ENCODE measurements at places on chromosomes 12 and 14.

DNA sequence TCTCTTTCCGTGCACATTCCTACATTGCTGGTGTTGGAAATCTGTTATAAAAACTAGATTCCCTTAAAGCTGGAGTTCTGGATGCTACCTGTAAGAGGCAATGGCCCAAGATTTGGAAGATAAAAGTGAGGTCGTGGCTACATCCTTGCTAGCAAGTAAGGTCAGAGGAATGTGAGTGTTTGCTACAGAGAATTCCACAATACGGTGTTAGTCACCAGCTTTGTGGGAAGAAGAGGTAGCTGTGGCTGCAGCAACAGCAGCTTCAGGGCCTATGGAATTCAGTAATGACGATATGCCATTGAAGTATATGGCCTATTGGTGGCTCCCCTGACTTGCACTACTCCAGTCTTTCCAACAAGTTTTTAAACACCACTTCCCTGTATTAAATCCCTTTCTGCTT, 227.7 kb upstream of the TMEM260 start:
- DNase-seq: no peak

DNA sequence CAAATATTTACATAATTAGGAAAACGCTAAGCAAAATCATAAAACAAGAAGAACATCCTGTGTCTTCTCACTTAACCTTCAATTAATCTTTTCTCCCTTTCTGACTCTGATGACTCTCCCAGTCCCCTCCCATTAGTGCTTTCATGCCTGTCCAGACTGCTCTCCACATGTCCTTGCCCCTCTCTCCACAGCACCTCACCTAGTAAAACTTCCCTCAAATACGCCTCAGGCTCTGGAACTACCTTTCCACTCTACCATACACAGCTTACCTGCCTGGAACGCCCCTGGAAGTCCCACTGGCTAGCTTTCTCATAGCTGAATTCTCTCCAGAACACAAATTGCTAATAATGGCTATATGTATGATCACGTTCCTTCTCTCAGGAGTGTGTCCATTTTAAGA, 44.7 kb downstream of the SLC5A8 start:
- no peak for DNase-seq

- no peak for DNase-seq
These were observed 795.4 kb downstream of the TRHDE start for GRCh38 chr12:73067616-73068015.

DNA sequence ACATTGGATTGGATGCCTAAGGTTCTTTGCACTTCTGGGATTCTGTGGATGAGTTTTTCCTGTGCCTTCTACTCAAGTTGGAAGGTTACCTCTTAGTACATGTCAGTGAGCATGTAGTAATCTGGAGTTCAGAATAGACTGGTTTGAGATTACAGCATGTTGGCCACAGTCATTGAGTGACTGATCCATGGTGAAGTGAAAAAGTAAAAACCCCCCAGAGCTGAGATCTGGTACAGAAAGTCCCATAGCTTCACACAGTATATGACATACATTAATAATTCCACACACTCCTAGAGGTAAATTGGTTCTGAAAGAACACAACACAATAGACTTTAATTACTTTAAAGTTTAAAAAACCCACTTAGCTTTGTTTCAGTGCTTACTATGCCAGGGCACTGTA, 11.9 kb upstream of the CCND2 start:
- DNase-seq: no peak

- no peak for DNase-seq
These were observed 249.6 kb upstream of the TBX3 start for GRCh38 chr12:114933428-114934160.

- DNase-seq: no peak
These were observed 197.7 kb downstream of the BCAT1 start for GRCh38 chr12:24751181-24751580.

- no peak for DNase-seq
These were observed 22.6 kb upstream of the LUM start for GRCh38 chr12:91133871-91134270.

DNA sequence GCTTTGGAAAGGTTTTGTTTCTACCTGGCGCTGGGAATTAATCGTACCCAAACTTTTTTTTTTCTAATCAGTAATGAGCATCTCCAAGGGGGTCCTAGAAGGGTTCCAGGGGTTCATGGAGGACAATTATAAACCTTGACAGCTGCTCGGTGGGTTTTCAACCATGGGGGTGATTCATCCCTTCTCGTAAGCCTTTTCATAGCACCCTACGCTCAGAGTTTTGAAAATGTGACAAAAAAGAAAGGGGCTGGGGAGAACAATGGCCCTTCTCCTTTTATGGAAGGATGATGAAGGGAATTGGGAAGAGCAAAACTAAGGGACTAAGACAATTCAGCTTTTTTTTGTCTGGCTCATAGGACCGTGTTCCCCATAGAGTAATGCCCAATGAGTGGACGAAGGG, 196.7 kb downstream of the ZFP36L1 start:
- no peak for DNase-seq

DNA sequence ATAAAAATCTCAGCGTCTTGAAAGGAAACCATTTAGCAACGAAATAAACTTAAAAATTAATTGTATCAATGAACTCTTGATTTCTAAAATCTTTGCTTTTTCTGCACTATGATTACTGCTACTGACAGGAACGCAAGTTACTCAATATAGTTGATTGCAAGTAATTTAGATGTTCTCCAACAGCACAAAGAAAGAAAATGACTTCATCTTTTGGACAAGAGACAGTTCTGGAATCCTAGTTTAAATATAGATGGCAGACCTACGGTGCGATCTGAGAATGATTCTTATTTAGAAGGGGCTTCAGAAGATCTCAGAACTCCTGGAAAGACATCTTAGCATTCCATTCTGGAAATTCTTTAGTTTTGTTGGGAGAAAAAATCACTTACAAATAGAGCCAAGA, 1.4 kb upstream of the SUDS3 start:
- DNase-seq: no peak

GRCh38 chr14:97713023-97713422, 915.8 kb downstream of the VRK1 start:
- DNase-seq: no peak

GRCh38 chr12:2268471-2269286, 215.9 kb downstream of the CACNA1C start:
- DNase-seq: no peak

DNA sequence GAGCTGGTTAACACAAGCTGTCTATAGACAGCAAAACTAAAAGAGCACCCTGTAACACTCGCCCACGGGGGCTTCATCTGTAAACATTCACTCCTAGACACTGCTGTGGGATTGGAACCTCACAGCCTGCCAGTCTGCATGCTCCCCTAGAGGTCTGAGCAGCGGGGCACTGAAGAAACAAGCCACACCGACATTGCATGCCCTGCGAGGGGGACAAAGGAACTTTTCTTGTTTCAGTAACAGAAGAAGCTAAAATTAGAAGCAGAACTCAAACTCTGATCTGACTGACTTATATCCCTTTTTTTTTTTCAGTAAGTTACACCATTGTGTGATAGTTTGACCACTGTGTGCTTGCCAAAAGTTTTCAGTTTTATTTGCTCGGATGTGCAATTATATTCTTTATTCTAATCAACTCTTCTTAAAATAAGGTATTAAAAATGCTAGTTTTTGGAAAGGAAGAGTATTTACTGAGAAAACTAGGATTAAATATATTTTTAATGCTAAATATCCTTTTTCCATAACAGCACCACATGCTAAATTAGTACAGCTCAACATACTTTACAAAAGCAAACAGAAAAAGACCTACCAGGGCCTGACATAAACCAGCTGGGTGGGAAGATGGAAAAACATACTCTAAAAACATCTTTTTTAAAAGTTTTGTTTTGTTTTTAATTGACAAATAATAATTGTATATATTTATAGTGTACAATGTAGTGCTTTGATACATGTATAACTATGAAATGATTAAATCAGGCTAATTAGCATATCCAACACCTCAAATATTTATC, 100.2 kb downstream of the EPS8 start:
- no peak for DNase-seq

DNA sequence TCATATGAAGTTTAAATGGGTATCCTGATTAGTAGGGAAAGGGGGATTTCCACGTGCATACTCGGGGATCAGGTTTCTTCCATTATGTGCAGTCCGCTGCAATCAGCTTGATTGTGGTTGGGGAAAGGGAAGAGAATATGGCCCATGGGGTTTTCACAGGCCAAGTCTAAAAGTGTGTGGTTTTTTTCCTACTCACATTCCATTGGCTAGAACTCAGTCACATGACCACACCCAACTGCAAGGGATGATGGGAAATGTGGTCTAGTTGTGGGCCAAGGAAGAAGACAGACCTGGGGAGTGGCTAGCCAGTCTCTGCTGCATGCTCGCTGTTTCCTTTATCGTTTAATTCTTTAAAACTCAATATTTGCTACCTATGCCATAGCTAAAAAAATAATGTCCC, 105.1 kb downstream of the PRIMA1 start:
- DNase-seq: no peak

DNA sequence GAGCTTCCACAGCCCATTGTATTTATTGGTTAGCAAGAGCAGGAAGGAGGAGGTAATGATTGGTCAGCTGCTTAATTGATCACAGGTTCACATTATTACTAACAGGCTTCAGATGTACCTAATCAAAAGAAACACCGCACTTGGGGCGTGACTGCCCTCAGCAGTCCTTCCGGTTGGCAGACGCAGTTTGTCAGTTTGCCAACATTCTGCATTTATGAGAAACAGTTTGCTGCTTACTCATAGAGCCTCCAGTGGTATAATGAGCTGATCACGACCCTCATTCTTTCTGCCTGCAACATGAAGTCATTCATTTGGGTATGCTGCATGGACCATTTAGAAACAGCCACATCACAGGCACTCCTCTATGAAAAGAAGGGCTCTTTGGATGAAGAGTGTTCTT, 42.5 kb upstream of the PPM1H start:
- no peak for DNase-seq

- DNase-seq: no peak
These were observed 20.1 kb downstream of the ARL6IP4 start for GRCh38 chr12:123000578-123000977.

DNA sequence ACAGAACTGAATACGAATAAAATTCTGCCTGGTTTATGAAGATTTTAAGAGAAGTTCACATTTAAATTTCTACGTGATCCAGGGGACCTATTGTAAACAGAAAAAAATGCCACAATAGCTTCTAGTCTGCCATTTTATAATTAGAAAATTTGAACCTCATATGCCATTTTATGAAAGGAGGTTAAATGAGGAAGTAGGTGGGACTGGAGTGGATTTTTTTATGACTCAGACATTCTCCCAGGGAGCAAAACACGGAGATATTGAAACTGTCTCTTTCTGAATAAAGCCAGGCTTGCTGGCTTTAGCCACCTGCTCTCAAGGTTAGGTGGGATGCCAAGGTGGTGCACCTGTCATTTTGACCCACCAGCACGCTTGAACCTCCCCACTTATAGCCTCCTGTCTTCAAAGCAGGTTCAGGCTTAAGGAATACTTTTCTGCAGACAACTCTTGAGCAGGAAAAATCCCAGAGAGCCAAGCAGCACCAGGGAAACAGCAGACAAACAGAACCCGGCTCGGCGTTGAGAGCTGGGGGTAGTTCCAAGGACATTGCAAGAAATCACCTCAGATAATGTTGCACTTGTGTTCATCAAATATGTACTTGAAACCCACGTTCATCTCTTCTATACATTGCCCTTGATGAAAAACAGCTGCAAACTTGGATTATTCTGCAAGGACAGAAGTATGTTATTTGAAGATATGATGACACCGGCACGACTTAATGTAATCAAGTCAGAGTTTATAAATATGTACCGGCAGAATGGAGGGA, 203.7 kb downstream of the PPM1H start:
- DNase-seq: no peak

- no peak for DNase-seq
These were observed 164.8 kb downstream of the DUSP6 start for GRCh38 chr12:89187507-89187906.

DNA sequence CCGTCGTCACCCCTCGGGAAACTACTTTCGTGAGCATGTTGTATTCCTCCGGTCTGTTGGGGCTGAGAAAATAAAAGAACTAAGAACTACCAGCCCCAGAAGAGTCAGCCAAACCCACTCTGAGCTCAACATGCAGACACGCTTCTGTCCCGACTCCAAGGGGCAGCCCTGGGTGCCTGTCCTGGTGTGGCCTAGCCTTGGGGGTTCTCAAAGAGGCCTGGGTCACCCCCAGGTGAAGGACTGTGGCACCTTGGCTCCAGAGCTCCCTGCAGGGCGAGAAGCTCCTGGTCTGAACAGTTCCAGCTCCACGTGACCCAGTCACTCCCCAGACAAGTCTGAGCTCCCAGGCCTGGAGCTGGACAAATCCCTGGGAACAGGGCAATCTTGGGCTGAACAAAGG, 87.0 kb downstream of the VWF start:
- DNase-seq: no peak

GRCh38 chr12:14326699-14327098, 38.8 kb upstream of the ATF7IP start:
- DNase-seq: no peak

DNA sequence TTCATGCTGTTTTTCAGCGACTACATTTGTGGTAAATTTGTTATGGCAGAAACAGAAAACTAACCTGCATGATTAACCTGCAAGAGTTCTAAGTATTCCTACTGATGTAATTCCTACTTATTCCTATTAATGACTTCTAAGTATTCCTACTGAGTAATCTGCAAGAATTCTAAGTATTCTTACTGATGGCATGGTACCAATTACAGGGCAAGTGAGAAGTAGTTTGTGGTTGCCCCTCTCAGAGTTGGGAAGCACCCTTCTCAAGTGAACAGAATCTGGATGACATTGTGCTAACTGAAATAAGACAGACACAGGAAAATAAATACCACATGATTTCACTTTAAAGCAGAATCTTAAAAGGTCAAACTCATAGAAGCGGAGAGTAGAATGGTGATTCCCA, 100.9 kb upstream of the CPNE8 start:
- no peak for DNase-seq

GRCh38 chr12:11853126-11853525, 203.7 kb downstream of the ETV6 start:
- DNase-seq: no peak

GRCh38 chr12:49032679-49033447, 14.3 kb upstream of the PRKAG1 start:
- DNase-seq: no peak

- no peak for DNase-seq
These were observed 15.8 kb upstream of the CELA1 start for GRCh38 chr12:51362307-51362706.

DNA sequence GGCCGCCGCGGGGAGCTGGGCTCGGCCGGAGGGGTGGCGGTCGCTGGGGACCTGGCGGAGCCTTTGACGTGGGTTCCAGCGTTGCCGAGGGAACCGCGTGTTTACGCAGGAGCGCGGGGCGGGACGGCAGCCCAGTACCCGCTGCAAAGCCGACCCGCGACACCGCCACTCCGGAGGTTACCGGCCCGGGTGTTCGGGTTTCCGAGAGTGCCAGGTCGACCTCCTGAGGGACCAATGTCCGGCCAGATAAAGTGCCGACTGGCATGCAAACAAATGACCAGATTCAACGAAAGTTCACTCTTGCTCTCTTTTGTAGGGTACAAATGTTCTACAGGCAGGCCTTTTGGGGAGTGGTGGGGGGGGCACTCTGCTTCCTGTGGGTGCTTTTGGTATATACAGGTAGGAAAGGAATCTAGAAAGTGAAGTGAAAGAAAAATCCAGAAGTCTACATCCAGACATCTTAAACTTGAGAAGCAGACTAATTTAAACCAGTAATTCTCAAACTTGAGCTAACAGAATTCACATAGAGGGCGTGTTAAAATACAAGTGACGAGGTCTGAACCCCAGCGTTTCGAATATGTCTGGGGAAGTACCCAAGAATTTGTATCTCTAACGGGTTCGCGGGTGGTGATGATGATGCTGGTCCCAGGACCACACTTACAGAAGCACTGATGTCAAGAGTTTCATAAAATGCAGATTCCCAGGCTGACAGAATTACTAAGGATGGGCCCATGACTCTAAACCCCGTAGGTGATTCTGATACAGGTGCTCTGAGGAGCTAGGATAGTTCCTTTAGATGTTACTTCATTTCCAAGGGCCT, at the start of gene GPR135:
Gene GPR135, minus strand, starts transcription at position 65 of the 820 bp plus-strand sequence. CDS start 154 bp downstream, outside the sequence.
- no peak for DNase-seq
